ENCODE measurements at places on chromosomes 4 and X.

- peak; percentile 45 for DNase-seq
These were observed 23.2 kb downstream of the SMIM43 start for GRCh38 chr4:121741751-121742150.

GRCh38 chr4:38664706-38665401, 855 bp downstream of the KLF3 start:
- peak; percentile 63 for DNase-seq

GRCh38 chrX:105765691-105766090, 56.6 kb upstream of the NRK start:
- no peak for DNase-seq

GRCh38 chr4:147639388-147639787, 22.2 kb downstream of the TMEM184C start:
- no peak for DNase-seq

DNA sequence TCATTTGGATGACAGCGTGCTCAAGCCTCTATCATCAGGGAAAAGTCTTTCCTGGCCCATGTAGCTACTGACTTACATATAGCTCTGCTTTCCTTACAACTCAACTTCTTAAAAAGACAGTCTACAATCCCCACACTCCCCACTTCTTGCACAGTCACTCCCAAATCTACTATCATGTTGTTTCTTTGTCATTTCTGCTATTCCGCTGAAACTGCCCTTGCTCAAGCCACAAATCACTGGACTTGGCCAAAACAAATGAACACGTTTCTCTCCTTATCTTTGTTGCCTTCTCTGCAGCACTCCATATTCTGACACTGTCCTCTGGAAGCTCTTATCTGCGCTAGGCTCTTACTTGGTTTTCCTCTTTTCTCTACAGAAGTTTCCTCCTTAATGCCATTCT, 28.2 kb downstream of the GPRIN3 start:
- no peak for DNase-seq

GRCh38 chr4:40186665-40187014, 10.2 kb upstream of the RHOH start:
- no peak for DNase-seq
